ENCODE measurements at places on chromosomes 13 and 19.

DNA sequence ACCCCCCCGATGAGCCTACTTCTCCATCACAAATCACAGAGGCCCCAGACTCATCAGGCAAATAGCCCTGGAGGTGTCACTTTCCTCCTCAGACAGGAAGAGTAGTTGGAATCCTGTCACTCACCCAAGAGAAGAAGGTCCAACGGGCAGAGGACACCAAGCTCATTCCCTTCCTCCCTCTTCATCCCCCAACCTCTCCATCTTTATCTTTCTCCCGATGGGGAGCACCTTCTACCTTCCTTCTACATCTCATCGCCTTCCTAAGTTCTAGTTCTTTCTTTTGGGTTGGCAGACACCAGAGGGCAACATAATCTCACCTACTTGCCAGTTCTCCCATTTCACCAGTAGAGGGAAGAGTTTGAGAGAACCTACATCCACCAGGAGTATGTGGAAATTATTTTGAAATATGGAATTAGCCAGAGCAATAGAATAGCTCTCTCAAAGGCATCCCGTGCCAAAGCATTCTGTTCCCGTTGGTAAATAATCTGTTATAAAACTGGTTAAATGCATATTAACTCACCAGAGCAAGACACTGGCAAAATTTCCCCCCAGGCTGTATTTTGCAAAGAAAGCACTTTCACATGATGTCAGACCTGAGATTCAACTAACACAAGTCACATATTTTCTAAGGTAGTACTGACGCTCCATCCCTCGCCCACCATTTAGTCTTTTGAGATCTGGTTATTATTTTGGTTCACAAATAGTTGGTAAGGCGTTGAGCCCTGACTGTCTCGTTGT is 55.0 kb downstream of the ZIC5 start:
- DNase-seq = no peak

GRCh38 chr19:7191946-7192691 is 102.1 kb downstream of the INSR start:
- no peak for DNase-seq

DNA sequence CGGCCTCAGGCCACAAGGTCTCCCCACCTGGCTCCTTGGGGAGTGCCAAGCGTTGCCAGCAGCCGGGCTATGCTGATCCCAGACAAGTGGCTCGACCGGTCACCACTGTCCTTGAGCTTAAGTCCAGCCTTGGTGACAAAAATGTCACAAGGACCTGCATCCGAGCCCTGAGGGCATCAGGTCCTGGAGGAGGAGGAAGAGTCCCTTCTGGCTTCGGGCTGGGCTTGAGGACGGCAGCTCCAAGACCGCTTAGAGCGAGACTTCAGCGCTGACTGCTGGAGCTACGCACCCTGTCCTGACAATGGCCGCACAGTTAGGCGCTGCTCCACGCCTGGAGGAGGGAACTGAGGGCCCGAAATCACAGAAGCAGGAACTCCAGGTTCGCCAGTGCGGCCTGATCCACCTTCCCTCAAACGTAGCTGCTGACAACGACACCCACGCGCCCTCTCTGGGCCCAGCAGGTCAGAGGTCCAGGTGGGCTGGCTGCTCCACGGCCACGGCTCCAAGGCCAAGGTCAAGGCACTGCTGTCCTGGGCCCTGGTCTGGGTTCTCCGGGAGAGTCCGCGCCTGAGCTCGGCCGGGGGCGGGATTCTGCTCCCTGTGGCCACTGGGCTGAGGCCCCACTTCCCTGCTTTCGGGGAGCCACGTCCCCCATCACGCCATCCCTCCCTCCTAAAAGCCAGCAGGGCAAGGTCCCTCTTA is 7.0 kb downstream of the SBNO2 start:
- no peak for DNase-seq

DNA sequence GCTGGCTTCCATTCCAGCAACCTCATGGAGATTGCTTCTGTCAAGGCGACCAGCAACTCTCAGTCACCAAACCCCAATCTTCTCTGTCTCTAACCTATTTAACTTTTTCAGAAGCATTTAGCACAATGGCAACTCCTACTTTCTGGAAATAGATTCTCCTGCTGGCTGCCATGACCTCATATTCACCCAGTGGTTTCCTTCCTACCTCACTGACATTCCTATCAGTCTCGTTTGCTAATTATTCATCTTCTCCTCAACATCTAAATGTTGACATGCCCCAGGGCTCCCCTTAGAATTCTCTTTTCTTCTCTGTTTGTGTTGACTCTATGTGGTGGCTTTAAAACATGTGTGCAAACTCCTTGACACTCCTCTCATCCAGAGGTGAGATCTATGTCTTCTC is 106.7 kb downstream of the OLFM4 start:
- no peak for DNase-seq

DNA sequence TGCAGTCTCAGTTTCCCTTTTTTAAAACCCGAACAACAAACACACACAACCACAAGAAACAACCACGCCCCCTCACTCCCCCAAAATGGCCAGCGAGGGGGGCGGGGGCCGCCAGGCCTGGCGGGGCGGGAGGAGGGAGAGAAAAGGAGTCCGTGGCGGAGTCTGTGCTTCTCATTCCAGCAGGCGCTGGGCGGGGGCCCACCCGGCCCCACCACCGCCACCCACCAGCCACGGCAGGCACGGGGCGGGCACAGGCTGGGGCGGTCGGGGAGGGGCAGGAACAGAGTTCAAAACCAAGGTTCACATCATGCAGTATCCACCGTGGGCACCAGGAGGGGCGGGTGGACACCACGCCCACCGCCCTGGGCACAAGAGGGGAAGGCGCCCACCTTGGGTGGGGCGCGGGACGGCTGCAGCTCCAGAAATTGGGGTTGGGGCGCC is 12.9 kb downstream of the DPF1 start:
- no peak for DNase-seq

DNA sequence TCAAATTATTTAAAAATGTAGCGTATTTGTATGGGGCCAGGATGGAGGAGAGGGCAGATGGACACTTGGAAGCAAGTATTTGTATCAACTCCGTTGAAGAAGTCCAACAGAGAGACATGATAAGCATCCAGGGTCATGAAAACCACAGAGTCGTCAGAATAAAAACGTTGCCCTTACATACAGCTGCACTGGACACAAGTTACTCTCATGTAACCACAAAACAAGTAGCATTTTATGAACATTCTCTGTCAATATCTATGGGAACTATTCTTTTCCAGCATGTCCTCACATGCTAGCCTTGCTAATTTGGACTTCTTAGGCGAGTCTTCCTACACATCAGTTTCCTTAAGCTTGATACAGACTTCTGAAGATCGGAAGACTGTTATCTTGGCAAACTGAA is 35.0 kb downstream of the EFNB2 start:
- no peak for DNase-seq

DNA sequence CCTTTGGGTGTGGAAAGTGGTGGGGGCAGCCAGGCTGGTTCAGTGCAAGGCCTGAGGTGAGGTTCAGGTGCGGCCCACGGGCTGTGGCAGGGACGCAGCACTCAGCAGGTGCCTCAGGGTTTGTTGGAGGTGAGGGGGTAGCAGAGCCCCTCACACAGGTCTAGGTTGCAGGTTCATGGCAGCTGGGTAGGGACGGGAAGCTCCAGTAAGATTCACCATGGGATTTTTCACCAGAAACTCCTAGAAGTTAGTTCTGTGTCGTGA is 14.0 kb downstream of the MCF2L start:
- no peak for DNase-seq

GRCh38 chr13:28622286-28622685 is 36.6 kb upstream of the POMP start:
- no peak for DNase-seq

- DNase-seq = no peak
Observed at GRCh38 chr19:54218259-54218658, 4.5 kb downstream of the LILRB3 start.

GRCh38 chr13:110466266-110466915 is 95.1 kb downstream of the RAB20 start:
- DNase-seq = no peak

GRCh38 chr13:40993987-40994386 is 25.1 kb downstream of the ELF1 start:
- no peak for DNase-seq

GRCh38 chr13:42076309-42076713 is 27.9 kb downstream of the DGKH start:
- DNase-seq = no peak

GRCh38 chr13:70842062-70842644 is 733.9 kb upstream of the KLHL1 start:
- DNase-seq = no peak

- no peak for DNase-seq
Observed at GRCh38 chr13:77338329-77338728, 11.4 kb upstream of the MYCBP2 start.

DNA sequence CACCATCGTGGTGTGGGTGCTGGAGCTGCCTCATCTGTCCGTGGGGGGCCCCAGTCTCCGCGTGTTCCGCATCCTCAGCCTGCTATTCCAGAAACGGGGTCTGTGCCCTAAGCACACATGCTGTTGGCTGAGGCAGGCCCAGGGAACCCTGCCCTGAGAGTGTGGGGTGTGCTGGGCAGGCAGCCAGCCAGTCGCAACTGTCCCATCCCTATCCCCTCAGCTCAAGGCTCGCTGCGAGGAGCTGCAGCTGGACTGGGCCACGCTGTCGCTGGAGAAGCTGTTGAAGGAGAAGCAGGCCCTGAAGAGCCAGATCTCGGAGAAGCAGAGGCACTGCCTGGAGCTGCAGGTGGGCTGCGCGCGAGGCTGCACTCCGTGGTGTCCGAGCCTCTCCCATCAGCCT is 21.9 kb downstream of the PLEKHJ1 start:
- no peak for DNase-seq

GRCh38 chr13:74464670-74465069 is 330.5 kb upstream of the KLF12 start:
- DNase-seq = no peak

GRCh38 chr19:17405250-17406045 is at the start of gene BST2:
BST2 (minus strand) TSS chr19:17405630; CDS start chr19:17405575, 55 bp downstream.
- DNase-seq = no peak

GRCh38 chr13:25771641-25772478 is 280.0 kb downstream of the SHISA2 start:
- DNase-seq = no peak

DNA sequence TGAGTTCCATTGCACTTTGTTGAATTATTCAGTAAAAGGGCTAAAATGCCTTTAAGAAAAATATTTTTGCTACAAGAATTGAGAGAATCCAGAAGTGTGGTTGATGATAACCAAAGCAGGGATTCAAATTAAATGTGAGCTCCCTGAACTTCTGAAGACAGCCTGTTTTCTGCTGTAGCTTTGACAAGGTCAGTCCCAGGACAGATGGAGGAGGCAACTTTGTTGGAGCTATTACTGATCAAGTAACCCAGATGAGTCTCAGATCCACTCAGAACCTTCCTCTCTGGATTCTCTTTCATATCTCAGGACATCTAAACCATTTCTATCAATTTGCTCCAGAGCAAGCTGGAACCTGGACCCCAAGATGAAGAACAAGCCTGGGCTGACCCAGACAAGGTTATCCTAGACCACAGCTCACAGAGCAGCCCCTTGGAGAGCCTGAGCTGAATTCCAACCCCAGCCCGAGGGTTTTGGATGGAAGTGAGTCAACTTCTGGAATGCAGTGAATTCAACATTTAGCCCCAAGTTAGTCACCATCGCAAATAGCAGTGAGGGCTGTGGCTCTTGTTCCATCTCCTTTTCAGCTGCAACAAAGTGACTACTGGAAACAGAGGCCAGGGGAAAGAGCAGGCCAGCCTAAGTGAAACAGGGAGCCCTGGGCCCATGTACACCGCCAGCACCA is 137.8 kb upstream of the TSC22D1 start:
- DNase-seq = no peak

DNA sequence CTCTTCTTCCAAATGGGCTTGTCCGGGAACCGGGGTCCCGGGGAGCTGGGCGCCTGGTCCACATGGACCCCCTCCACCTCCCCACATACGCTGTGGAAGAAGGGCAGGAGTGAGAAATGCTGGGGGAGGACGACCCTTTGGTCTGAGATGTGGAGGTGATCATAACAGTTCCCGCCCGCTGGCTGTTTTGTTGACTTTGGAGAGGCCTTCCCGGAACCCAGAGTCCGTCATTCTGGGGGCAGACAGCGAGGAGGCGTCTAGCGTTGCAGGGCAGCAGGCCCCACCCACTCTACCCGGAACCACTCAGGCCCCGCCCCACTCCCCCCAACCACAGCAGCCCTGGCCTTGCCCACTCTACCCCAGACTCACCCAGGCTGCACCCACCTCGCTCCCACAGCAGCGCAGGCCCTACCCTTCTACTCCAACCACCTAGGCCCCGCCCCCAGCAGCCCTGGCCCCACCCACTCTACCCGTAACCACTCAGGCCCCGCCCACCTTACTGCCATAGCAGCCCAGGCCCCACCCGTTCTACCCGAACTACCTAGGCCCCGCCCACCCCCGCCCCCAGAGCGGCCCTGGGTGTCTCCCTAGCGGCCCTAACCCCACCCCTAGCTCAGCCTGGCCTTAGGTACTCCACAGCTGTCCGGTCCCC is 7.1 kb downstream of the GPR108 start:
- DNase-seq = no peak

DNA sequence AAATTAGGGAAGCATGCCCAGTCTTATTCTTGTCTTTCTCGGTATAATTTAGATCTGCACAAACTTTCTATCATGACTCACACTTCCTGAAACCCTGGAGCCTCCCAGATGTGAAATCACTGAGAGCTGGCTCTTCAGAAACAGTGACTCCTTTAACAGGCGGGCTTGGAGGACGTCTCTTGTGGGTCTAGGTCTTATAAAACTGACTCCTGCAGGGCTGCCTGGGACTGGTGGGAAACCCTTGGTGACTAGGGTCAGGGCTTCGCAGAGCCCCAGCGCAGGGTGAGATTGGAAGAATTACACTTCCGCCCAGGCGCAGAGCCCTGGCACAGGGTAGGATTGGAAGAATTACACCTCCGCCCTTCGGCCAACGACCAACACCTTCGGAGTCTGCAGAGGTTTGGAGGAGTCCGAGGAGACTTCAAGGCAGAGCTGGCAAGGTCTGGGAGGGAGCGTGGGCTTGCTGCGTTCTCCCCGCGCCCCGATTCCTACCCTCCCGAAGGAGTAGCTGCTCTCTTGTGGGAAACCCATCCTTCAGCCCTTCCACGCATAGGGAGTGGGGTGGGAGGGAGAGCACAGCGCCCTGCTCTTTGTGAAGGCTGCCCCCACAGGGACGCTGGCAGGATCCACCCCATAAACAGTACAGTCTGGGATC is 43.4 kb upstream of the MAP3K10 start:
- no peak for DNase-seq

DNA sequence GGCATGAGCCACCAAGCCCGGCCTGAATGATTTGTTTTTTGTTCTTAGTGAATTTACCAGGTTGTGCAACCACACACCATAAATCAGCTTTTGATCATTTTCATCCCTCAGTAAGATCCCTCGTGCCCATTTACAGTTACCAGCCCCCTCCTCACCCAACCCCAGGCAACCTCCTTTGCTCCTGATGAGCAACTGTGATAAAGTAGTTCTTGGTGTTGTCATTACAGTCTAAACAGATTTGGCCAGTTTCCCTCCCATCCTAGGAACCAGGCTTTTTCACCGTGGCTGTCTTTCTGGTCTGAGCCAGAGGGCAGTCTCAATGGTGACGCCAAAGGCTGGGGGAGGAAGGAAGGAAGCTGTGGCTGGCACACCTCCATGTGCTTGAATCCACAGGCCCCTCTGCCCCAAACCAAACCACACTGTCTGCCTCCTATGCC is 61.2 kb upstream of the WDFY2 start:
- no peak for DNase-seq
